ENCODE measurements at places on chromosomes 5 and 9.
A peak's percentile ranks its signal among the peaks of the same experiment; 100 is the strongest.

DNA sequence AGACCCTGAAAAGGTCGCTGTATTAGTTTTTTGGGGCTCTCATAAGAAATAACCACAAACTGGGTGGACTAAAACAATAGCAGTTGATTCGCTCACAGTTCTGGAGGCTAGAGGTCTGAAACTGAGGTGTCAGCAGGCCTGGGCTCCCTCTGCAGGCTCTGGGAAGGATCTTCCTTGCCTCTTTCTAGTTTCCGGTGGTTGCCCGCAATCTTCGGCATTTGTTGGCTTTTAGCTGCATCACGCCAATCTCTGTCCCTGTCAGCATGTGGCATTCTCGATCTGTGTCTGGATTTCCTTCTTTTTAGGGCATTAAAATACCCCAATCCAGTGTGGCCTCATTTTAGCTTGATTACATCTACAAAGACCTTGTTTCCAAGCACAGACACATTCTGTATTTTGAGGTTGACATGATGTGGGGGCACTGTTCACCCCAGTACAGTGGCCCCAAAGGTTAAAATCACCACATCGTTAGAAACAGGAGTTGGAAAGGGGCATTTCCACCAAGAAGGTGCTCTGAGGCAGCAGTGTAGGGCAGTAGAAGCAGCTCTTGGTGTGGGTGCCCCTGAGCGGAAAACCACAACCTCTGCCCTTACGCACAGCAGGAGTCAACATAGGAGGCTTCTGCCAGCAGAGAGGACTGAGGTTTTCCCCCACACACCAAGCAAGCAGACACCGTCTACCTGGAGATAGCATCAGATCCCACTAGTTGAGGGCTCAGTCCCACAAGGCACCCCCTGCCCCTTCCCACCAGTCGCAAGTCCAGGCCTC lies 13.5 kb downstream of the ZNF79 start:
- no peak for DNase-seq

DNA sequence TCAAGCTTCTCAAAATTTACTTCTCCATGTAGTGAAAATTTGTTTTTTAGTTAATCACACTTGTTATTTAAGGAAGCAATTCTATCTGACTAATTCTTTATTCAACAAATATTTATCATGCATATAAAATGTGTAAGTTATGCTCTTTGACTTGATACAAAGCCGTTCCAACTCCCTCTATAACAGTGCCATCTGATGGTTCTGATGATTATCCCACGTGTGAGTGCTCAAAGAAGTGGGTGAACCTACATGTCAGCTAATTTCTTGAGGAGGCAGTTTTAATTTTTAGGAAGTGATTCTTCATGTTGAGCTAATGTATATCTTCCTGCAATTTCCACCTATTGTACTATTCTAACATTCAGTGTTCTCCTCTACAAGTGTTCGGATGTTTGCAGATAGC lies 88.8 kb upstream of the BRINP1 start:
- no peak for DNase-seq

- DNase-seq, result no peak
These were observed 79.4 kb downstream of the ERCC6L2 start for GRCh38 chr9:95954940-95955339.

DNA sequence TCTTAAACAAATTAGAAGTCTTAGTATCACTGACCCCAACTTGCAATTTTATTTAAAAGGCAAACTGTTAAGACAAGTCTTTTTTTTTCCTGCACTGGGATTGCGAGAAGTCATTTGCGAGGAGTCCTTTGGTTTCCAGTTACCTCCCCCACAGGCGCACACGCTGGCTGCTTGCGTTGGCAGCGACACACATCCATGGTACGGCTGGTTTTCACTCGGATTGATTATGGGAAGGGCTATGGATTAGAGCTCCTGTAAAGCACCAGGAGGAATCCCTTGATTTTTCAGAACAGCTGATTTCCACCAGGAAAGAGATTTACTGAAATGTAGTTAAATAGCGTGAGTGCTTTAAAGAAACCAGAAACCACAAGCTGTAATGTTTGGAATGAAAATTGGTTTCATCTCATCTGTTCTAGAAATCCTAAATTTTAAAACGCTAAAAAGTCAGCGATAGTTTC lies 737 bp downstream of the SLC1A3 start:
- DNase-seq, result no peak

- no peak for DNase-seq
These were observed 291.2 kb downstream of the EPB41L4A start for GRCh38 chr5:112127861-112128260.

- DNase-seq, result no peak
These were observed 14.2 kb upstream of the FOXB2 start for GRCh38 chr9:77005216-77005615.

DNA sequence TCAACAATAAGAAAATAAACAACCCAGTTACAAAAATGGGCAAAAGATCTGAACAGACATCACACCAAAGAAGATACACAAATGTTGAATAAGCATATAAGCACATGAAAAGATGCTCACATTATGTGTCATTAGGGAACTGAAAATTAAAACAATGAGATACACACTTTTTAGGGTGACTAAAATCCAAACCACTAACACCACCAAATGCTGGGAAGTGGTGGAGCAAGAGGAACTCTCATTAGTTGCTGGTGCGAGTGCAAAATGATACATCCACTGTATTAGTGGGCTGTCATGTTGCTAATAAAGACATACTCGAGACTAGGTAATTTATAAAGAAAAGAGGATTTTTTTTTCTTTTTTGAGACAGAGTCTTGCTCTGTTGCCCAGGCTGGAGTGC lies 329.1 kb downstream of the TMEM38B start:
- DNase-seq, result no peak

DNA sequence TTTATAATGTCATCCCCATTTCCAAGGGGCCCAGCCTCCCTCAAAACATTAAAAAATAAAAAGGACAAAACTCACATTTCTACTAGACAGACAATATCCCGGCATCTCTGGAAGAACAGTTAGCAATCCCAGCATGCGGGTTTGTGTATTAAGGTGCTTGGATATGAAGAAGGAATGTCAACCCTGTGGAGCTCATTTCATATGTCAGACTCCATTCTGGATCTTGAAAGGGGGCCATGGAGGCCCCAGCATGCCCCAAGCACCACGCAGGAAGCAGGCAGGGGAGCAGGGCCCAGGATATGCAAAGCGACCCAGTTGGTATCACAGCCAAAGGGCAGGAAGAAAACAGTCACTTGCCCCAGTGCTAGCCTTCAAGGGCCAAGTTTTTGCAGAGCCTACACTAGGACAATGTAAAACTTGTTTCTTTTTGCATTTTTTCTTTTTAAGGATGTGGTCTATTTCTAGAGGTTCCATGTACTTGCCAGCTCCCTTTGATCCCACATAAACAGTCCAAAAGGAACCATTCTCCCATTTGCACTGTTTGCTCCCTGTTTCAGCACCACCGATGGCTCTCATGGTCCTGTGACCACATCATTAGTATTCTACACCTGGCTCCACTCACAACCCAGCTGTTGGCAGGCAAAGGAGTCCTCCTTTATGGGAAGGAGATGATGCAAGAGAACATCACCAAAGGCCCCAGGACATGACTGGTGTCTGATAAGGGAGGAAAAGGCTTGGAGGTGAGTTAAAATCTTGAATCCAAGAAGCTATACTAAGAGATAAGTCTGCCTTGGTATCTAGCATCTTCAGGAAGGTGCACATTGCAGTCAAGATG lies 58.3 kb downstream of the FGF1 start:
- DNase-seq, result peak; percentile 50

DNA sequence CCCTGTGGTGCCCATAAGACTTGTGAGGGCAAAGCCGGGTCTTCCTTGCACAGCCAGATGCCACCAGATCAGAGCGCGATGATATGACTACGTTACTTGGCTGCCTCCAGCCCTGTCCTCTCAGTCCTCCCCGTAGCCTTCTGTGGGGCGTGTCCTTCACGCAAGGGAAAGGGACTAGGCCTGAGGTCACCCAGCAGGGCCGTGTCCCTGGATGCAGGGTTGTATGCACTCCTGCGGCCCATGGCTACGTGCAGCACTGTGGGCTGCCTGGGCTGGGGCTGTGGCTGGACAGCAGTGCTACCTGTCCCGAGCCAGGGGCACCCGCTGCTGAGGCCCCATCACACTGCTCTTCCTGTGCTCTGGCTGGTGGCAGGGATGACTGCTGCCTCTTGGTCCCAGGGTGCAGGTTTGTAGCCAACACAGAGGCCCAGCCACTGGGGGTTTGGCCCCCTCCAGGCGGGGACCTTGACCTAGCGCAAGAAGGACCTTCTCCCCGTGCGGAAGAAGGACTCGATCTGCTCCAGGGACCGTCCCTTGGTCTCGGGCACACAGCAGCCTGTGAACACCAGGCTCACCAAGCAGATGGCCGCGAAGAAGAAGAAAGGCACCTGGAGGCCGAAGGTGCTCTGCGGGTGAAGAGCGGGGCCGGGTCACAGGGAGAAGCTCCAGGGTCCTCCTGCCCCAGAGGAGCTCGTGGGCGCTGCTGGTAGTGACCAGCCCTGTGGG lies 7.2 kb downstream of the SLC2A6 start:
- DNase-seq, result no peak

DNA sequence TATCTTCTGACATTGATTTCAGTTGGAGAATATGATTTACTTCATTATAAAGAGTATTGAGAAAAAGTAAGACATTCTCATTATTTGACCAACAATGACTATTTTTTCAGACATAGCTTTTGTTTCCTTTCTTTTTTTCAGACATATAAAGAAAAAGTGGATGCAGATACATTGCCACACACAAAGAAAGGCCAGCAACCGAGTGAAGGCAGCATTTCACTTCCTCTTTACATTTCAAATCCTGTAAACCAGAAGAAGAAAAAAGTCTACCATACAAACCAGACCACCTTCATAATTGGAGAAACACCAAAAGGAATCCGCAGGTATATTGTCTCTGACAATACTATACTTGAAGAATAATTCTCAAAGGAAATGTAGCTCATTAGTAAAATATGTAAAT lies 128.9 kb downstream of the ERCC6L2 start:
- no peak for DNase-seq

GRCh38 chr9:100426189-100426529 lies 784 bp upstream of the MSANTD3 start:
- no peak for DNase-seq

GRCh38 chr5:67297376-67297775 lies 100.8 kb upstream of the CD180 start:
- DNase-seq, result no peak

DNA sequence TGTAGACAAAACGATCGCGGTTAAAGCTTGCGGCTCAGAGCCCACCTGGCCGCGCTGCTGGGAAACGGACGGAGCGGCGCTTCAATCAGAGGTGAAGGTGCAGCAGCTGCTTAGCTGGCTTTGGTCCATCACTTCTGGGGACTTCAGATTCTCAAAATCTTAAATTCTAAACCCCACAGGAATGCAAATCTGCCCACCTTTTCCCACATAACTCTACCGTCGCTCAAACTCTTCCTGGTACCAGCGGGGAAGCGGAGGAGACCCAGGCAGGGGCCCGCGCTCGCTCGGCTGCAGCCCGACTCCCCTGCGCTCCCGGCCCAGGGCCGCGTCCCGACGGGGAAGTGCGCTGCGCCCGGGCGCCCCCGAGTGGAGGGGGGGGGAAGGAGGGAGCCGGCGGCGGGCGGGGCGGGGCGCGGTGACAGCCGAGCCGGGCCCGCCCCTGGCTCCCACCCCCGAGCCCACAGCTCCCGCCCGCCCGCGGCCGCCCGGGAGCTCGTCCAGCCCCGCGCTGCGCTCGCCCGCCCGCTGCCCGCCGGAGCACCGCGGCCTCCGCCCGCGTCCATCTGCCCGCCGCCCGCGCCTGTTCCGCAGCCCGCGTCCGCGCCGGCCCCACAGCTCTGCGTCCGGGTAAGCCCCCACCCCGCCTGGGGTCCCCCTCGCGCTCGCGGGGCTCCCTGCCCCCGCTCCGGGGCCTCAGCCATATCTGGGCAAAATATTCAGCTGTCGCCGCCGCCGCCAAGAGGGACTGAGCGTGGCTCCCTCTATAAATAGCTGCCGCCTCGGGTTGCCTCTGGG lies at the start of gene TMOD1:
TMOD1 (plus strand) TSS at position 490 of the 795 bp plus-strand sequence. CDS start 22,523 bp downstream, outside the sequence.
- peak; percentile 96 for DNase-seq

- no peak for DNase-seq
These were observed 62.0 kb upstream of the RANBP3L start for GRCh38 chr5:36363744-36364143.

DNA sequence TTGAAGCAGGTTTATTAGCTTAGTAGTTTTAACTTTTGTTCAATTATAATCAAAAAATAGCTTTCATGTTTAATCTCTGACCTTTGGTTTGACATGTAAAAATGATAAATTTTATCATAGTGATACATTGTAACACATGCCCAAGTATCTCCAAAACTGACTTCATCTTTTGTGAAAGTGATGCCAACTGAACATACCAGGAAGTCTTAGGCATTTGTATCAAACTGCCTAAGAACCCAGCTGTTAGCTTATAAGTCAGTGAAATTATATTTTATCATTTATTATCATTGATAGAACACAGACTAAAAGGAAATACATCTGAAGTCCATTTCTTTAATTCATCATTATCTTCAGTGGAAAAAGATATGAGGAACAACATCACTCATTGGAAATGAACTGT lies 39.1 kb downstream of the NIPBL start:
- DNase-seq, result no peak

GRCh38 chr5:123875561-123876275 lies 363.7 kb downstream of the CSNK1G3 start:
- DNase-seq, result no peak

- peak; percentile 26 for DNase-seq
These were observed 39.4 kb downstream of the MRPS27 start for GRCh38 chr5:72280581-72281069.

GRCh38 chr9:126829035-126829434 lies 24.2 kb downstream of the ZBTB43 start:
- no peak for DNase-seq

DNA sequence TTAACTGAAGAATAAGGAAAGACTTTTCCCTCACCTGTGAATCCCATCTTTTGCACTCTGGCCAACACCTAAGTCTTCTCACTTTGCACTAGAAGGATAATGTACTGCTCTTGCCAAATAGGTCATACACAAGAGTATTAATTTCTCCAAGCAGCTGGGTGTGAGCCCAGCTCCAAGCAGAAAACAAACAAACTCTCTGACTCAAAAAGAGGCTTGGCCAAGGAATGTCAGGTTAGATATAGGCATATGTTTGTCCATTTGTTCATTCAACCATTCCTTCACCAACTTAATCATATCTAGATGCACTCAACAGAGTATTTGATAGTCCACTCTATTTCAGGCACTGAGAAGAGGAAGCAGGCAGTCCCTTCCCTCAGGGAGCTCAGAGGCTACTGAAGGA lies 84.4 kb downstream of the HTR4 start:
- DNase-seq, result no peak

GRCh38 chr5:91494447-91494996 lies 111.4 kb upstream of the ARRDC3 start:
- no peak for DNase-seq

DNA sequence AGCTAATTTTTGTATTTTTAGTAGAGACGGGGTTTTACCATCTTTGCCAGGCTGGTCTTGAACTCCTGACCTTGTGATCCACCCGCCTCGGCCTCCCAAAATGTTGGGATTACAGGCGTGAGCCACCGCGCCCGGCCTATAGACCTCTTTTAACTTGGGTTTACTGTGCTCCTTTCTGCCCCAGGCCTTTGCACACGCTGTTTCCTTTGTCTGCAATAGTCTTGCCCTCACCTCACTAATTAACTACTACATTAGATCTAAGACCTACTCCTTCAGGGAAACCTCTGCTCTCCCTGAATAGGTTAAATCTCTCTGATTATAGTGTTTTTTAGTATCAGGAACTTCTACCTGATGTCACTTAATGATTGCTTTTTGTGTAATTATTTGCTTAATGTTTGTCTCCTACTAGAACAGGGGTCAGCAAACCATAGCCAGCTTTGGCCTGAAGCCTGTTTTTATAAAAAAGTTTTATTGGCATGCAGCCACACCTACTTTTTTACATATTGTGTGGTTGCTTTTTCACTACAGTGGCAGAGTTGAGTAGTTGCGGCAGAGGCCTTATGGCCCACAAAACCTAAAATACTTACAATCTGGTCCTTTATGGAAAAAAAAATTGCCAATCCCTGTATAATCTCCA lies 31.2 kb upstream of the TLE1 start:
- DNase-seq, result no peak

All from frontal cortex (tissue), 4 donors.